ENCODE measurements at places on chromosomes 6 and 20.

GRCh38 chr6:22448291-22448711, 121.1 kb upstream of the HDGFL1 start:
- DNase-seq = peak; percentile 62

DNA sequence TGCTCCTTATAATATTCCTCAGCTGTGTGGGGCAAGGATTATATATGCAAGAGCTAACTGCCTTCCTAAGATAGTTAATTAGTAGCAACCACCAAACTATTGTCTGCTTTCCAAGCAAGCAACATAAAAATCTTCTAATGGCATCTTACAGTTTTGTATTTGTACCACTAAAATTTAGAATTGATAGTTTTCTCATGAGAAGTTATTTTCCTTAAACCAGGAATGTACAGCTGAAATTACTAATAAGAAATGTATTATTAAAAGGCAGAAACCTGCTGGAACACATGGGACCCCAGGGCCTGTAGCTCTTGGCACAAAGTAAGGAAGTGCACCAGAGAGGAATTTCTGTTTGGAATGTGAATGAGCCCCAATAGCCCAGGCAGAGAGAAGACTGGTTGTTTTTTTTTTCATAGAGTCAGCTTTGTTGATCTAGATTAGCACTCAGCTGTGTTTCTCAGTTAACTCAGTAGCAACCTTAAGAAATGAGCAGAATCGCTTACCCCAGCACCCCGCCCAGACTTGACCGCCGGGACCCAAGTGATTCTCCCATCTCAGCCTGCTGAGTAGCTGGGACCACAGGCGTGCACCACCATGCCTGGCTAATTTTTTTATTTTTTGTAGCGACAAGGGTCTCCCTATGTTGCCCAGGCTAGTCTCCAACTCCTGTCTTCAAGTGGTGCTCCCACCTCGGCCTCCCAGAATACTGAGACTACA, 2.6 kb downstream of the MGME1 start:
- DNase-seq = no peak

- DNase-seq = no peak
Observed at GRCh38 chr6:109321752-109322151, 60.5 kb downstream of the CD164 start.

GRCh38 chr6:25959890-25960536, 2.6 kb upstream of the TRIM38 start:
- DNase-seq = no peak

Data from Daoy (cell line).